ENCODE measurements at places on chromosomes 2 and 18.

GRCh38 chr2:47697000-47697601 lies 85.8 kb upstream of the MSH6 start:
- DNase-seq: no peak

DNA sequence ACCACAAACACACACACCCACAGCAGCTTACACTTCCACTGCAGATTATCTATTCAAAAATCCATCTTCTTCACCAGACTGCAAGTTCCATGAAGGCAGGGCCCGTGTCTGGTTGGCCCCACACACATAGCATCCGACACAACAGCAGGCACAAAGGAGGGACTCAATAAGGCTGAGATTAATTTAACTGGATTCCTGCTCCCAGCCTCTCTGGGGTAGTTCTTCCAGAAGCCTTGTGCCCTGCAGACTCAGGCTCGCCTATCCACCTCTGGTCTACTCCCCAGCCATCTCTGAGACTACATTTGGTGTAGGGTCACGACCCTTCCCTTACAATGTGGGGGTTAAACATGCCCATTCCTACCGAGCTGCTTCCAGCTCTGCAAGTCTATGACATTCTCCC lies 57.7 kb downstream of the TRABD2A start:
- no peak for DNase-seq

GRCh38 chr2:11368059-11368572 lies 23.7 kb upstream of the ROCK2 start:
- no peak for DNase-seq

- no peak for DNase-seq
Observed at GRCh38 chr2:188623995-188624643, 332.4 kb downstream of the GULP1 start.

GRCh38 chr2:70531419-70532086 lies 22.1 kb downstream of the TGFA start:
- DNase-seq: no peak

DNA sequence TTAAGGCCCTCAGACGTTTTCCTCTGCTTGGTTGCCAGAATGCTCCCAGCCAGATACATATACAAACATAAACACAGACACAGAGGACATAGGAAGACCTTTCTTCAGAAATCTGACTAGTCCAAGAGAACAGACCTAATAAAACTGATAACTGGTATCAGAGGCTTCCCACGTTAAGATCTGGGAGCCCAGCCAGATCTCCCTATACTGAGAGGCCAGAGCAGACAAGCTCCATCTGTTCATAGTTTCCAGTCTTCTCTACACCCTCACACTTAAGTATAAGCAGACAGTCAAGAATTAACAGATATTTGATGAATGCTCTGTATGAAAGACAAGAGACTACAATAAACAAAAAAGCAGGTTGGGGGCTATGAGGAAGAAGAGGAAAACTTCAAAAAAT lies 240.5 kb upstream of the CHAC2 start:
- no peak for DNase-seq

DNA sequence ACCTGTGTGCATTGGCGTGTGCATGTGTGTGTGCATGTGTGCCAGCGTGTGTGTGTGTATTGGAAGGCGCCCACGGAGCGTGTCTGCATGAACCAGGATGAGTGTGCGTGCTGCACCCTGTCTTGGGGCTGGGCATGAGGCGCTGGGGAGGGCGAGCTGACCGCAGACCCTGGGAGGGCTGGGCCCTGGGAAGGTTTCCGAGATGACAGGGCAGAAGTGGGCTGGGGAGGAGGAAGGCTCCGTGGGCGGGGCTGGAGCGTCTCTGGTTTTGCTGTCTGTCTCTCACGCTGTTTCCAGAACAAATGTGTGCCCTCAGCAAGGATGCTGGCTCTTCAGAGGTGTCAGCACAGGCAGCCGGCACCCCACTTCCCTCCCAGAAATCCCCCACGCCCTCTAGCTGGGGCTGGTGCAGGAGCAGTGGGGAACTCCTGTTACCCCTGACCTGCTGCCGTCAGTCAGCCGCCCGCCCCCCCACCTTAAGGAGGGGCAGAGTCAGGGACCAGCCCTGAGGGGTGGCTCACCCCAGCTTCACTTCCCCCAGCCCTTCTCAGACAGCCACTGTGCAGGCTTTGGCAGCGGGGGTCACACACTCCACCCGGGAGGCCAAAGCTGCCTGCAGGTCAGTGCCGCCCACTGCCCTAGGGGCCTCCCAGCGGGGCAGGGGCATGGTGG lies at the start of gene GPR35:
Gene GPR35, plus strand, starts transcription at position 531 of the 672 bp plus-strand sequence. CDS start 4,473 bp downstream, outside the sequence.
- DNase-seq: no peak

- DNase-seq: no peak
Observed at GRCh38 chr2:235911125-235911524, 257.1 kb downstream of the GBX2 start.

DNA sequence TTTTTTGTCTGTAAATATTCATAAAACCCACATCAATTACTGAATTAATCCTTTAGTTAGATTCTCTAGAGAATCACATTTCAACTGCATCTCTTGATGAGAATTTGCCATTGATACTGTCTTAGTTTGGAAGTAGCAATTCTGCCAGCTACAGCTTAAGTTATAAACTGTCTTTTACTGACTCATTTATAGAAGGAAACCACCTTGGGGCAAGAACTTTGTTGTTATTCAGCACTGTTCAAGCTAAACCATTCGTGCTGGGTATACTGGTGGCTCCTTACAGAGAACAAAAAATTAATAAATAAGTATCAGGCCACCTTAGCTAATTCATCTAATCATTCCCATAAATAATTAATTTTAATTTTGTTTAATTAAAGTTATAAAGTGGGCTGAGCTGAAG lies 1082.6 kb upstream of the CELF4 start:
- no peak for DNase-seq

DNA sequence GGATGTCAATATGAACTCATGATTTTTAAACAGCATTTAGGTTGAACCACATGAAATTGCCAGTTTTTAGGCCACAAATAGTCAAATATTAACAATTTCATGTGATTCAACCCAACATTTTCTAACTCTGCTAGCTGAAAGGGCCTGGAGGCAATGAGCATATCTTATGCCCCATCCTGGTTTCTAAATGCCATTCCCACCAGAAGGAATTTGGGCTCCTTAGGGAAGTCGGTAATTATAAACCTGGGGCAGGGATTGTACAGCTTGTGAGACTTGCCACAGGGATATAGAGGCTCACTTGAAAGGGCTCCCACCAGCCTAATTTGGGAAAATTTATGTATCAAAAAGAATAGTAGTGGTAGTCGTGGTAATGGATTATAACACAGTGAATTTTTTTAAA lies 178.4 kb upstream of the ALPP start:
- no peak for DNase-seq

DNA sequence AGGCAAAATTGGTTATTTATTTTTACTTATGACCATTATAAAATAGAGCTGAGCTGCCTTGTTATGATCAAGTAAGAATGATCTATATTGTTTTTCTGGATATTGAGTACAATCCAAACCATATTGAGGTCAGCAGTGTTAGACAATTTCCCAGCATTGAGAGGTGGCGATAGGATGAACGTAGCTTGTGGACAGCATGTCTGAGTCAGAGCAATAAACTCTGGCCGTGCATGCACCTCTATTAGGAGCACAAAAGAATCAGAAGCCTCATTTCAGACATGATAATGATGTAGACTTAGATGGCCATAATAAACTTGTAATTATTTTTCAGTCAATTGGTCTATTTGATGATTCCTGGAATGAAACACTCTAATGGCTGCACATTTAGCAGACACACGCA lies 491.6 kb downstream of the RIT2 start:
- DNase-seq: no peak

- DNase-seq: no peak
Observed at GRCh38 chr2:603427-603826, 73.8 kb downstream of the TMEM18 start.
